ENCODE measurements at places on chromosomes 4 and X.

DNA sequence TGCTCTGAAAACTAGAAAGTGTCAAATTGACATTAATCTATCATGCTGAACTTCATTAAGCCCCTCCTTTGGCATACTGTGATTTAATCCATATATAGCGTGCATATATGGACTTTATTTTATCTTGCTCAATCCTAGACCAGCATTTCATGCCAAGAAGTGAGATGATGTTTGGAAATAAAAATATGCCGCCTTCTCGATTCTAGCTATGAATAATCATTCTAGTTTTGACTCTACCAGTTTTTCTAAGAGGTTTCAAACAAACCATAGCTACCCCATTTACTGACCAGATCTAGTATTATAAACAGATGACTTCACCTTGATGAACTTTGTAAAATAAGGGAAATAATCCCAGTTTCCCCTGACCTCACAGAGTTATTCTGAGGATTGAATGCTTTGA is 95.0 kb downstream of the ARX start:
- no peak for DNase-seq

DNA sequence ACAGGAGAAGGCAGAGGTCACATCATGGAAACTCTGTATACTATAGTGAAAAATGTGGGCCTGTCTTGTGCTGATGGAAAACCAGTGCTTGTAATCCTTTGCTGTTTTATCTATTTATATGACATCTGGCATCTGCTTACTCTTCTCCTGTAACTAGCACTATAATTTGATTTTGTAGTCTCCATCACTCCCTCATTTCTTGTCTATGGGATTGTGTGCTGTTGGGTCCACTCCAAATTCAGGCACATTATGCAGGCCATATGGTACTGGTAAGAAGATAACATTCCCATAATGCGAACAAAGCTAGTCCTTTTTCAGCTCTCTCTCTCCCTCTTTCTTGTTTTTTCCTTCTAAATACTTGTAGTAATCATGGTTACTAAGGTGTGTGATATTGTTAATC is 581.2 kb upstream of the IGFBP7 start:
- no peak for DNase-seq

GRCh38 chr4:108536577-108536976 is 83.8 kb upstream of the RPL34 start:
- DNase-seq, result no peak

GRCh38 chrX:118729042-118729652 is 1.7 kb downstream of the IL13RA1 start:
- DNase-seq, result no peak

- no peak for DNase-seq
These were observed 33.5 kb upstream of the SCRG1 start for GRCh38 chr4:173432430-173432829.

- no peak for DNase-seq
These were observed 105.2 kb upstream of the FGF16 start for GRCh38 chrX:77342004-77342403.

Data from activated CD8-positive, alpha-beta memory T cell treated with anti-CD3 and anti-CD28 coated beads for 4 hours (primary cell).